ENCODE measurements at places on chromosomes 12 and 14.

DNA sequence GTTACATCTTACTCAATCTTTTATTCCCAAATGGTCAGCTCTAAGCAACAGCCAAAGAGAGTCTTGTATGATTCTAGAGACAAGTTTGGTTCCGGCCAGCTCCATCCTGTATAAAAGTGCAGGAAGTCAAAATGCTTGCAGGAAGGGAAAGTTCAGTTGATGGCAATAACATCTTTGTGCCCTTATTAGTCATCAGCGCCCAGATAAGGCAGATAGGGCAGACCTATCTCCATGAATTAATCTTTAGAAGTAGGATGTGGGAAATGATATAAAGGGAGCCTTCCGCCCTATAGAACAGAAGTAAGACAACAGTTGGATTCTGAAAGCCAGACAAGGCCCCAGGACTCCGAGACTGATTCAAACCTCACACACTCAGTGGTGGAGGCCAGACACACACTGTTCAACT, 6.4 kb downstream of the GNS start:
- DNase-seq, result no peak

- no peak for DNase-seq
These were observed 26.8 kb upstream of the KCNK13 start for GRCh38 chr14:90034835-90035525.

- DNase-seq, result no peak
These were observed 122.0 kb downstream of the RAD51B start for GRCh38 chr14:67941456-67942018.

DNA sequence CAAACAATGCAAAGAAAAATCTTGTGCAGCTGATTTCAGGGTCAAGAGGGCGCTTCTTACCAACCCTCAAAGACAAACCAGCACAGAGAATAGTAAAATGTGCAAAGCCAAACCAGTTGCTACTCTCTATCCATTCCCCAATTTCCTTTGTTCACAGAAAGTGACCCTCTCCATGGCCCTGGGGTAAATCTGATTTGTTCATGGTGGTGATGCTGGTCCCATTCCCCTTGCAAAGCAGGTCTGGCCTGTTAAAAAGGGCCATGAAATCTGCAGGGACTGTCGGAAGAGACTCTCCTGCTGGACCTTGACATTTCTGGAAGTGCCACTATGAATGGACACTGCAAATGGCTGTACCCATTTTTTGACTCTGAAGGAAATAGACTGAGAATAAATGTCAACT, 113.5 kb downstream of the HMGA2 start:
- DNase-seq, result no peak

DNA sequence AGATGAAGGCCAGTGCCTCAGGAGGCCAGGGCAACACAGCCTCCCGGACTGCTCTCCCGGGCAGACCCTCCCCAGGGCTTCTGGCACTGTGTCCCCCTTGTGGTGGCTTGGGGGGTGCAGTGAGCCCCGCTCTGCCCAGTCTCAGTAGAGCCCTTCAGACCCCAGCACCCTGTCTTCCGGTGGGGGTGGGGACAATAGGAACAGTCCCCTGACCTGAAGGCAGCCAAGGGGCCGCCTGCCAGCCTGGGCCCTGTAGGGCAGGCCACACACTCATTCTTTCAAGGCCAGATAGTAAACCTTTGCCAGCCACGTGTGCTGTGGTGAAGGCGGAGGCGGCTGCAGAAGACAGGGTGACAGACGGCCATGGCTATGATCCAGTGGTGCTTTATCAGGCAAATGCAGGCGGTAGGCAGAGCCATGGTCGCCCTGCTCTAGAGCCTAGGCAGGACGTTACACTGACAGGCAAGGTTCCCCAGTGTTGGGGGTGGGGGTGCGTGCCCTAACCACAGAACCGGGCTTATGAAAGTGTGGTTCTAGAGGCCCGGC, 15.0 kb downstream of the ZFYVE21 start:
- no peak for DNase-seq

GRCh38 chr12:110901401-110901800, 19.0 kb downstream of the MYL2 start:
- DNase-seq, result no peak

DNA sequence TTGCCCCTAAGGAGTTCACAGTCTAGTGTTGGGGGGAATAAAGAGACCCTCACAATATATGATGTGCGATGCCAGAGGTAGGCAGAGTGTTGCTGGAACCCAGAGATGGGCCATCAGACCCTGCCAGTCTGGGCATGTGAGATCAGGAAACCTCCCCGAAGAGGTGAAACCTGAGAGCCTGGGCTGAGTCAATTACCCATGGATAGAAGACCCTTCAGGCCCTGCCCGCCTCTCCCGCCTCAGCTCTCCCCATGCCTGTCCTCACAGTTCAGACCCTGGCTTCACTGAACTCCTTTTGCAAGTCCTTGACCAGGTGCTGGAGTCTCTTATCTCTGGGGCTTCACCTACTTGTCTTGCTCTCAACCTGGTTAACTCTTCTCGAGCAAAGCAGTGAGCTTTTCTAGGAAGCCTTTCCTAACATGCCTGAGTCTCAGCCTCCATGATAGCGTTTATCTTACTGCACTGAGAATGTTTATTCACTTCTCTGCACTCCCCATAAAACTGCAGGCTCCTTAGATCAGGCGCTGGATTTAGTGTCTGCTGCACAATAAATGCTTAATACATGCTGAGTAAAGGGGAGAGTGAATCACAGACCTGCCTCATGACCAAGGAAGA, 19.6 kb downstream of the ALDH1L2 start:
- DNase-seq, result no peak

DNA sequence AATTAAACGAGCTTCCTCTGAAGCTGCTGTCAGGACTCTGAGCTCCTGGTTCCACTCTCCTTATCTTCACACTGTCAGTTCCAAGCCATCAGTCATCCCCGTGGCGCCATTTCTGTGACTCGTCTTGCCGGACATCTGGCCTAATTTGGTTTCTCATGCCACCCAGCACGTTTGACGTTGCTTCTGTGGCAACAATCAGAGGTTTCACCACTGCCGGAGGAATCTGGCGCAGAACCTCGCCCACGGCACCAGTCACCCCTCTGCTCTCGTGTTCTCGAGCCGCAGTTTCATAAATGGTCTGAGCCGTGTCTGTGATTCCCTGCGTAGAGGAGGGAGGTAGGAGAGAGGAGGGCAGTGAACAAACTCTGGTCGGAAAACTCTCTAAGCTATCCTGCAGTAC, 29.7 kb downstream of the BDKRB1 start:
- DNase-seq, result no peak

DNA sequence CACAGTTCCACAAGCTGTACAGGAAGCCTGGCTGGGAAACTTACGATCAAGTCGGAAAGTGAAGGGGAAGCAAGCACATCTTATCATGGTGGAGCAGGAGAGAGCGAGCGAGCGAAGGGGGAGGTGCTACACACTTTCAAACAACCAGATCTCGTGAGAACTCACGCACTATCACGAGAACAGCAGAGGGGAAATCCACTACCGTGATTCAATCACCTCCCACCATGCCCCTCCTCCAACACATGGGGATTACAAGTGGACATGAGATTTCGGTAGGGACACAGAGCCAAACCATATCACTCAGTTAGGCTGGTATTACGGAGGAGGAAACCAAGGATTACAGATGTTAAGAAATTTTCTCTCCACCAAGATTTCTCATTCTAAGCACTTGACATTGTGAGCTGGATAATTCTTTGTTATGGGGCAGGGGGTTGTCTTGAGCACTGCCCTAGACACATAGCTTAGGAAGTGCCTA, 262.0 kb upstream of the G2E3 start:
- no peak for DNase-seq

DNA sequence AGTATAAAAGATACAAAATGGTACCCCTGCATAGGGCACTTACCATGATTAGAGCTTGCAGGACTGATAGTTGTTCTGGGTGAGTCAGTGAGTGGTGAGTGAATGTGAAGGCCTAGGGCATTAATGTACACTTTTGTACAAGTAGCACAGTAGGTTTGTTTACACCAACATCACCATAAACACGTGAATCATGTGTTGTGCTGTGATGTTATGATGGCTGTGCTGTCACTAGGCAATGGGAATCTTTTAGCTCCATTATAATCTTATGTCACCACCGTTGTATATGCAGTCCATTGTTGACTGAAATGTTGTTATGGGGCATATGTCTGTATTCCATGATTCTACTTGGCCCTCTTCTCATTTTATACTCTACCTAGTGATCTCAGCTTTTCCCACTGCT, 11.8 kb downstream of the NUBPL start:
- DNase-seq, result no peak

DNA sequence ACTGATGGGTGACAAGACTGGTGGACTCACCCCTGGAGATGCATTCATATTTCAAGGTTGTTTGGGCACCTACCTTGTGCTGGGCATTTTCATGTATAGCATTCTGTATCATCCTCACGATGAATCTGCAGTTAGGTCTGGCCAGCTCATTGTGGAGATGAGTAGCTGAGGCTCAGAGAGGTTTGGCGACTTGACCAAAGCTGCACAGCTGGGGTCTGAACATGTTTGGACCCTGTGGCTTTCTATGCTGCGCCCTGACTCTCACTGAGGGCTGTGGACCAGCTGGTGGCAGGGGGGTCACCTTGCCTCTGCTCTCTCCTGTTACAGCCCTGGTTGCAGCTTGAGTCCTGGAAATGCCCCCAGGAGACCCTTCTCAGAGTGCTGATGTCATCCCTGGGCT, 24.9 kb upstream of the CCDC63 start:
- DNase-seq, result no peak

DNA sequence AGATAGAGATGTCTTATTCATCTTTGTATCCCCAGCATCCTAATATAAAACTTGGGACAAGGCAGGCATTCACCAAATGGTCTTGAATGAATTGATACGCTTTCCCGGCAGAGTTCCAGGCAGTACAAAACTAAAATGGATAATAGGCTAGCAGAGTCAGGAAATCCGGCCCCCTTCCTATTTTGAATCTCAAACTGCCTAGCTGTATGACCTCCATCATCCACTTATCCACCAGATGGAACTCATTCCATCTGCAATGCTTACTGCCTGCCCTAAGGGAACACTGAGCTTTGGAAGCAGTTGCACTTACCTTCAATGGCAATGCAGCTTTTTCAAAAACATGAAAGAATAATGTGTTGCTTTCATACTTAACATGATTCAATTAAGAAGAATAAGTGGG, 43.4 kb downstream of the BDKRB1 start:
- no peak for DNase-seq

DNA sequence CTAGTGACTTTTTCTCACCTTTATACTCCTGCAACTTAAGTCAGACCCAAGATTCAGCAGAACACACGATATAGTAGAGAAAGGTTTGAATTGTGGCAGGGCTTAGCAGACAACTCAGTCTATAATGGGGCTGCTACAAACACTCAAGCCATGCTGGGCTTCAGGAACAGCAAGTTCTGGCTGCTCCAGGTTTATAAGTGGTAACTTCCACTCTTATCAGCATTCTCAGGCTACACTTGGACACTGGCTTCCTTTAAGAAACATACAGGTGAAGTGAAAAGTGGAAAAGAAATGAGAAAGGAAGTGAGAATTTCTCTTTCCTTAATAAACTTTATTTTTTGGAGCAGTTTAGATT, 21.7 kb downstream of the PLEKHD1 start:
- DNase-seq, result no peak

DNA sequence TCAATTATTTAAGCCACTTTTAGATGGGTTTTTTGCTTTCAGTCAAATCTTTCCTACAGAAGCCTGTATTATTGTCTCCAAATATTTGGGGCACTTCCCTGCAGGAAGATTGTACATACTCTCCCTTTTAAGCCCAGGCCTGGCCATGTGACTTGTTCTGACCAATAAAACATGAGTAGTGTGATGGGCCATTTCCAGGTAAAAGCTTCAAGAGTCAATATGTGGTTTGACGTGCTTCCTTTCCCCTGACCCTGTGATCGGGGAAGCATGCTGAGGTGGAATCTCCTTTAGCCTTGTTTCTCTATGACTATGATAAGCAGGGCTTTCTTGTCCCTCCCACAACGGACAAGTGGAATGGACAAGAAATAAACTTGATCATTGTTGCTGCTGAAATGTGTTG, 14.2 kb upstream of the NIN start:
- no peak for DNase-seq

DNA sequence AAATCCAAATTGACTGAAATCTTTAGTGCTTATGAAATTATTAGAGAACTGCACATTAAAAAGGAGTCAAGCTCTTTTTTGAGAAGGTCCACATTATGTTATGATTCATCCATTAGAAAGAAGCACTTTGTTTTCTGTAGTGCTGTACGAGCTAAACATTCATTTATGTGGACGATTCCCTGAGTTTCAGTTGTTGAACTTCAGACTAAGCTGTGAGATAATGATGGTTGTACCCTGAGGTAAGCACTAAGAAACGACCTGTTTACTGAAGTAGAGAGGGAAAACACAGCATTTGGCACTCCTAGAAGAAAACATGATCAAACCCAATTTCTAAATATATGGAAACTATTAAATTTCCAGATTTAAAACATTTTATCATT, 67.3 kb upstream of the ATP2B1 start:
- no peak for DNase-seq

GRCh38 chr12:109833307-109834189, at the start of gene TRPV4:
TSS of gene TRPV4 (minus strand) at chr12:109833398. CDS start at chr12:109814796, 18,602 bp downstream.
- no peak for DNase-seq

DNA sequence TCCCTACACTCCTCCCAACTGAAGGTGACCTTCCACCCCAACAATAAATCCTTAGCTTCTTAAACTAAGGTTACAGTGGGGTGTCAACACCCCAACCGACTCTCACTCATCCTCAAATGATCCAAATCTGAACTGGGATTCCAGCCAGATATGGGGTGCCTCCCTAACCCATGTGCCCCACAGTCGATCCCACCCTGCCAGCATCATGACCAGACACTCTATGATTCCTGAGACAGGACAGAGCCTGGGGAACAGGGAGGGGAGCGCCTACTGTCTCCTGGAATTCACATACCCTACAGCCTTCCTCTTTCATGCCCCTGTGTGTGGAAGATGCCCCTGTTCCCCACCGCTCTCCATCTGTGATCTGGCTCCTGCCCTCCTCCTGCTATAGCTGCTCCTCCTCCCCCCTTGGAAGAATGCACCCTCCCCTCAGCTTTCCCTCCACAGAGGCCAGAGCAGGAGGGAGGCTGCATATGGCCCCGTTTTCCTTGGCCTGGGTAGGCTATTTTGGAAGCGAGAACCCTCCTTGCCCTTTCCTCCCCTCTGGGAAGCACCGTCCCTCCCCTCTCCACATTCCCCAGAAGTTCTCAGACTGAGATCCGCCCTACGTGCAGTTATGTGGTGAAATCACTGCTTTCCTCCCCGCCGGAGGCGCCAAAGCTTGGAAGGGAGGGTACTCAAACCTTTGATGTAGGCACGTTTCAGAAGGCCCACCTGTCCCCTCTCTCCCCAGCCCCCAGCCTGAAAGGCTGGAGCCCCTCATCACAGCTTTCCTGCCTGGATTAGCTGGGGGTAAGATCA, 48.0 kb downstream of the SMUG1 start:
- DNase-seq, result no peak

All from activated T-helper 2 cell treated with anti-CD3 and anti-CD28 coated beads, Interferon-gamma antibody, Interleukin-2, Interleukin-4, amounts not matched to agents 10 μg/mL and 5 μg/mL and 100 μg/mL, durations not matched to agents 14 hours and 24 hours and 36 hours (primary cell).